NCI-H1417 treated with DMSO at 0.1 percent for 48 hours (cell line): ENCODE measurements at places on chromosomes 5 and 9.

DNA sequence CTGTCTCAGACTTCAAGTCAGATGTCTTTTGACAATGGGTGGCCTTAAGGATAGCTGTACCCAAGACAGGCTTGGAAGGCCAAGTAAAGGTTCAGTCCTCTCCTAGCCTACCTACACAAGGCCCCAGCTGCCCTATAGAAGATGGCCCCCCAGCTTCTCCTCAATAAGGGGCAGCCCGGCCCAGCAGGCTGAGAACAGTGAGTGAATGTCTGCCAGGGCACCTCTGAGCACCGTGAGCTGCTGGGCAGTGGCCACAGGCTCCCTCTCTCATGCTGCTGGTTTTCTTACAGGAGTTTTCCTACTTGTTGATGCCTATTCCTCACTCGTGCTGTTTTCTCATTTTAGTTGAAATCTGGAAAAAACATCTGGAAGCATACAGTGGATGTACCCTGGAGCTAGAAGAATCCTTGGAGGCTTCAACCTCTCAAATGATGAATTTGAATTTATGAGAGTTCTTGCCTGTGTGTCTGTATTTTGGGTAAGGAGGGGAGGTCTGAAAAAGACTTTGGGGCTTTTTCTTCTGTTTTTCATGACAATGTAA lies 40.1 kb downstream of the SECISBP2 start:
- DNase-seq = no peak

GRCh38 chr5:141326088-141326854 lies 4.0 kb upstream of the PCDHGA1 start:
- no peak for DNase-seq

DNA sequence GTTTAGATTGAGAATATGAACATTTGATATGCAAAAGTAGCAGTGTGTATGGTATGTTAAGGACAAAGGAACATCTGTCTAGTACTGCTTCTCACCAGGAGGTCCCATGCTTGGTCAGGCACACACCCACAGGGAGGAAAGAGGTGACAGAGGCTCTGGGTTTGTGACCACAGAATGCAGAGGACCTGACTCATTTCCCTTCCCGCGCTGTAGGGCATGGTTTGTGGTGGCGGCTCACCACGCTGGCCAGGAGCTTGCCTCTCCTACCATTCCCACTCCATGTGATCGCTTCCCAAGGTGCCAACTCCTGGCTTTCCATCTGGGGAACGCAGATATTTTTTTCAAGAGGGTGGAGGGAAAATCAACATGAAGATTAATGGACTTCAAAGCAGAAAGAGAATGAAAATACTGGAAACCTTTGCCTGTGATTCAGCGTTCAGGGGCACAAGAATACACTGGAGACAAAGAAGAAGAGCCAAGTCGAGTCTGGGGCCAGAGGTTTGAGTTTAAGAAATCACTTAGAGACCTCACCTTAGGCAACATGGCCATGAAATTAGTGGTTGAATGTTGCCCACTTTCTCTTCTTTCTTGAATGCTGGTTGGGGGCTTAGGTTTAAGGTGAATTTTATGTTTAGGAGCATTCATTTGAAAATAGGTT lies 477.8 kb downstream of the CCDC171 start:
- DNase-seq = no peak

GRCh38 chr9:75803130-75803529 lies 87.3 kb upstream of the PCSK5 start:
- no peak for DNase-seq

DNA sequence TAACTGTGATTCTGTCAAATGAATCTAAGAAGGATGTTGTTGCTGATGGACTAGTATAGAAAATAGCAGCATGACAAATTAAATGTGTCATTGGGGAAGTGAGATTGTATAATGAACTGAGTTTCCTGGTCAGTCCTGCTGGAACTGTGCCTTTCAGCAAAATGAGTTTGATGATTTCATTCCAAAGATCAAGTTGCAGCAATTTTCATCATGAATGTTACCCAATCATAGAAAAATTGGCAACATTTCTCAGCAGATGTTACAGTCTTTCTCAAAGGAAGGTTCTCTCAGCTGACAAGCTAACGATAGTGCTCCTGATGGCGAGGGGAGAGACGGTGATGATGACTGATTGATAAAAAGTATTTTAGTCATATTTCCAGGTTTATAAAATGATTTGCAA lies 10.7 kb downstream of the PCDHAC2 start:
- no peak for DNase-seq

GRCh38 chr9:120946259-120946658 lies 19.7 kb upstream of the TRAF1 start:
- no peak for DNase-seq
